ENCODE measurements at places on chromosomes 12 and 14.

- DNase-seq: no peak
Measured at GRCh38 chr14:89936654-89937185, 17.8 kb downstream of the EFCAB11 start.

- no peak for DNase-seq
Measured at GRCh38 chr14:36505892-36506731, 13.9 kb downstream of the NKX2-1 start.

DNA sequence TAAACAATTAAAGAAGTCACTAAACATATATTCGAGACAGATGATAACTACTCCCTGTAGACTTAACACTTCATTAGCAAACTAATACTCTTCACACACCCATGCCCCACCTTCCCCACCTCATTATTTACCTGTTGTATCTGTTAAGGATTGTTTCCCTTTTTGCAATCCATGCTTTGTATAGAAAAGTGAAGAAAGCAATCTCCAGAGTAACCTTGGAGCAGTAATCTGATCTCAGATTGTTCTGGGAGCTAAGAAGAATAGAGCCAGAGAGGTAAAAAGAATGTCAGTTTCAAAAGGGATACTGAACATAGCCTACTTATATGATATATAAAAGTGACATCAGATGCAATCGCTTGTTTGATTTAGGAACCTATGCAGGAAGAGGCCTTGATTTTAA, 37.4 kb downstream of the PLEKHA5 start:
- DNase-seq: no peak

- DNase-seq: no peak
Measured at GRCh38 chr12:41936333-41936732, 208.3 kb downstream of the GXYLT1 start.

DNA sequence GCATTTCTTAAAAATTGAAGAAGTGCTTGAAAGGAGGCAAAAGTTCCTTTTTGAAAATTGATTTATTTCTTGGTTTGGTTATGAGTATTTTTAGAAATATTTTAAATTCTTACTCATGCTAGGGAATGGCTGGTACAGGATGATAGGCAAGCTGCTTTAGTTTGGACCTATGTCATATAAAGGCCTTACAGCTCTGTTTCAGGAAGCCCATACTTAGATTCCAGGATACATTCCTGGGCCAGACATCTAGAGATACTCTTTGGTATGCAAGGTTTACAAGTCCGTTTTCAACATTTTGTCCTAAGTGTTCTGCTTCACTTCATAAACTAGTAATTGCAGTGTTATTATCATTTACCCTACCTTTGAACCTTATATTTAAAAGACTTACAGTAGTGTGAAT, 186.8 kb downstream of the FUT8 start:
- no peak for DNase-seq
